HFFc6 (cell line): ENCODE measurements at places on chromosomes 3 and 15.

- DNase-seq: no peak
Measured at GRCh38 chr3:11610044-11610671, 33.6 kb downstream of the VGLL4 start.

- DNase-seq: no peak
Measured at GRCh38 chr15:45199136-45199810, 11.5 kb upstream of the SHF start.

- DNase-seq: no peak
Measured at GRCh38 chr3:99969136-99969535, 145.2 kb downstream of the FILIP1L start.

DNA sequence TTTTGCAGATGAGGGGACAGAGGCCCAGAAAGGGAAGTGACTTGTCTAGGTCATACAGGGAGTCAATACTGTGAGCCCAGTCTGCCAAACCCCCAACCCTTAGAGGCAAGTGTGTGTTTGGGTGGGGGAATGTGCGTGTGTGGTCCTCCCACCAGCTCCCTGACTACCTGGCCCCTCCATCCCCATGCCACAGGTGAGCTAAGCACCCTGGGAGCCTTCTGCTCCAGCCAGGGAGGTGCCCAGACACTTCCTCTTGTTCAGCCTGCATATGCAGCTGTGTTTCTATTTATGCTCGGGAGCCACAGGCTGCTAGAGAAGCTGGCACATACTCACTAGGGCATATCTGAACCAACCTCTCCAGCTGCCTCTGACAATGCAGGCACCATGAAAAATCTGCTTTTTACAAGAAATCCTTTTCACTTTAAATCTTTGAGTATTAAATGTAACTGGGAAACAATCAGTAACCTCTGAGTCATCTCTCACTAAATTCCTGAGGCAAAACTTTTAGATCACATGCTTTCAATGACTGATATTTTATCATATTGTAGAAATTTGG, 20.7 kb downstream of the TBC1D2B start:
- peak; percentile 37 for DNase-seq

DNA sequence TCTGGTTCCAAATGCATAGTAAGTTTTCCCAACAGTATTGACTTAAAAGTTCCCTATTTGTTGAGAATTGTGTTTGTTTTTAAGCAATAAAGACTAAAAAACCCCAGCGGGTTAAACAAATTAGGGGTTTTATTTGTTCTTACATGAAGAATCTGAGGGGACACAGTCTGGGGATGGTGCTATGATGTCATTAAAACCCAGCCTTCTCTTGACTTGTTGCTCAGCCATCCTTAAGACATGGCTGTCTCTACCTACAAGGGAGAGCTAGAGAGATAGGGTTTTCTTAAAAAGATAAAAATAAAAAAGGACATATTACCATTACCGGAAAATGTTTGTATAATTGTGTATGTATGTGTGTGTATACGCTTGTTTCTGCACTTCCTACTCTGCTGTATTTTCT, 11.7 kb upstream of the ARL14 start:
- DNase-seq: no peak

GRCh38 chr3:47515864-47516319, 2.4 kb upstream of the ELP6 start:
- DNase-seq: no peak

- no peak for DNase-seq
Measured at GRCh38 chr3:67774676-67775075, 120.3 kb upstream of the SUCLG2 start.

GRCh38 chr3:152281133-152281713, 12.5 kb downstream of the MBNL1 start:
- no peak for DNase-seq

DNA sequence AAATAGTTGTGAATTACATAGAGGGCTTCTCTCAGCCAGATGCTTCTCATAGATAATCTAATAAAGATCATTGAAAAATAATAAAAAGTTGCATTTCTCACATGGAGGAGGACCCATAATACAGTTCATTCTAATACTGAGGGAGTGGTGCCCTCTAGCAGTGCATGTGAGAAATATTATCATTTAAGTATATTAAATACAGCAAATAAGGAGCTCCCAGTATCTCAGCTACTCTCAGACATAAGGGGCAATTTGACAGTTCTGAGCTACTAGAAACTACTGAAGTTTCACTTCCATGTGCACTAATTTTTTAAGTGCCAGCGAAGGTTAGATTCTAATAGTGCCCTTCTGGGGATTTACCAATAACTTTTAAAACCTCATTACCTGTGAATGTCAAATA, 188.3 kb downstream of the IL5RA start:
- no peak for DNase-seq
